Caco-2 (cell line): ENCODE measurements at places on chromosomes 4 and X. TPM values are rescaled to one million over a fixed set of nuclear protein-coding genes. Genes with fewer than 3 reads are reported as not detected.

APELA gene
- total RNA-seq, result 30.6 and 34.8 TPM in 2 replicates

DCAF4L1 gene
- total RNA-seq, result 0.23 and 0.36 TPM in 2 replicates

CT45A2 gene
- total RNA-seq, result not detected in 2 replicates

ODAPH gene
- not detected in 2 replicates for total RNA-seq

WDR19 gene
- 9.5 and 11.9 TPM in 2 replicates for total RNA-seq

- DNase-seq, result no peak
Measured at GRCh38 chr4:171246948-171247347, 566.3 kb upstream of the GALNTL6 start.

PCDH18 gene
- total RNA-seq, result 0.29 and 0.49 TPM in 2 replicates

- no peak for DNase-seq
Measured at GRCh38 chr4:8682725-8683124, 90.2 kb downstream of the CPZ start.

DNA sequence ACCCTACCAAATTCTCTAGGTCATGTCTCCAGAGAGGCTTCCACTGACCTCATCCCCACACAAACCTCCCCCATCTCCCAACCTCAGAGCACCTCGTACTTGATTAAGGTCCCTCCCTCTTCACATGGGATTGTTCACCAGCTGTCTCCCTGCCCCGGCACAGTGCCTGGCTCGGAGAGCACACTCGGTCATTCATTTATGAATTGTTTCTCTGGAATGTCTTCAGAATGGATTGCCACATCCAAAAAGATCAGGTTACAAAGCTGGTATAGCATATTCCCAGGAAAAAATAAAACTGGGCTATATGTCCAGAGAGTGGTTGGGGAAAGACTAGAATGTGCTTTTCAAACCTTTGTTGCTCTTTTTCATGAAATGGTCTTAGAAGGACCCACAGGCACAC lies 21.6 kb downstream of the JAKMIP1 start:
- no peak for DNase-seq

ADH1A gene
- not detected in 2 replicates for total RNA-seq

GRCh38 chr4:124386648-124387047 lies 325.9 kb downstream of the ANKRD50 start:
- no peak for DNase-seq

DOK7 gene
- 0.29 TPM in 1 of 2 replicates, not detected in the other for total RNA-seq

DNA sequence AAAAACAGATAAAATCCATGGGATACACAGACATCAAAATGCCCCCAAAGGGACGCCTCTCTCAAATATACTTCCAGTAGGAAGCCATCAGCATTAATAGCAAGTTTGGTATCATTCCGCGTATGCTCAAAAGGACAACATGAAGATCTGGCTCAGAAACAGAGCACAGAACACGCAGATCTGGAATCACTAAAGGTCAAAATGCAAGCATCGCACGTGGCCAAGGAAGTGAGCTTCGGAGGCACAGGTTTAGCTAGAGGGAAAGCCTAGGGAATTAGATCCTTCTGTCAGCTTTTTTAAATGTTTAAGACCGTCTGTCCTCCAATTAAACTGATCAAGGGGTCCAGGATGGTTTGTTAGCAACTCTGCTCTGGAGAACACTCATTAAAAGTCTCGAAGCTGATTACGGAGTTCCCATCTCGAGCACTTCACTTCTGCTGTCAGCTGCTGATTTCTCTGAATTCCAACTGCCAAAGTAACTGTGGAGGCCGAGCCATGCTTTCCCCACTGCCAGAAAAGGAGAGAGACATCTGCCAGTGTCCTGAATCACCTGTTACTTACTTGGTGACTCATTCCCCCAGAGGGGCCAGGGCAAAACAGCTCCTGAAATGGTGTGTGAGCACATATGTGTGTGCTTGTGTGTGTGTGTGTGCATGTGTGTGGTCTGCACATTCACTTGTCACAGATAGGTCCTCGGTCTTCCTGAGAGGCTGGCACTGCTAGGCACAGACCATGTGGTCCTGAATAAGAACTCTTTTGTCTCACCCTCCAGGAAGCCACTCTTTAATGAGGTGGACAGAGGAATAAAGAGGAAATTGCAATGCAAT lies 177.7 kb upstream of the PPARGC1A start:
- DNase-seq, result no peak

DNA sequence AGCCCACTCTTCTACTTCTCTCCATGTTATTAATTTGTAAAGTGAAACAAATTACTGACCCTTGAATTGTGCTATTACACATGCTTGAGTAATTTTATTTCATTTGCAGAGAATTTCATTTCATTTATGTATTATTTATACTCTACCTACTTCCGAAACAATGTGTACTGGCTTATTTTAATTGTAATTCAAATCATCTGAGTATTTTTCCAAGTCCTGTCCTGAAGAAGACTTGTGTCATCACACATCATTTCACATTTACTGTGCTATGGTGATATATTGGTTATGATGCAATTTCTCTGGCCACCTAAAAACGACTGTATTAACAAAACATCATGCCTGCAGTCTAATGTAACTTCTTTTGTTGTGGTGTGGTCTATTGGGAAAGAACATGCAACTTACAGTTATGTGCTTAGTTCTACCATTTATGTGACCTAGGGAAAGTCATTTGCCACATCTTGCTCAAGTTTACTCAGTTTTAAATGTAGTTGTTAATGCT lies 384.5 kb downstream of the RPA4 start:
- DNase-seq, result no peak

GRCh38 chr4:24824720-24825119 lies 29.3 kb downstream of the SOD3 start:
- no peak for DNase-seq

NAP1L3 gene
- total RNA-seq, result not detected in 2 replicates

DNA sequence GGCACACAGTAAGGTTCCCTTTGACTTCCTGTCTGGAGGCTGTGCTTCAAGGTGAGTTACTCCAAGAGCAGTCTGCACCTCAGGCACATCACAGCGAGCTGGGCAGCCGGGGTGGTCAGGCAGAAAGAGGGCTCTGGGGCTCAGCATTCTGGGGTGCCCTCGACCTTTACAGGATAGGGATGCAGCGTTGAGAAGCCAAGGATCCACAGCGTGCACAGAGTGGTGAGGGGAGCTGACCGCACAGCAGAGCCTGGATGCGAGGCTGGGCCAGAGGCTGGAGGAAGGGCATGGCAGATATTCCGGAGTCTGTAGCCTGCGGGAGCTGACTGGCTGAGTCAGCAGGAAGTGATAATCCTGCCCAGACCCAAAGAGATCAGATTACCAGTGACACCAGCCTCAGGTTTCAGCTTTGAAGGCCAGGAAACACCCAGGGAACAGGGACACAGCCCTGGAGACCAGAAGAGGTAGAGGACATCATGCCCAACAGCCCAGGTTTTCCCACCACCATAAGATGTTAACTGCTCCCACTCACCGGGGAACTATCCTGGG lies 38.4 kb upstream of the PDLIM3 start:
- DNase-seq, result no peak

CXCL3 gene
- total RNA-seq, result 1.9 and 4.3 TPM in 2 replicates

DNA sequence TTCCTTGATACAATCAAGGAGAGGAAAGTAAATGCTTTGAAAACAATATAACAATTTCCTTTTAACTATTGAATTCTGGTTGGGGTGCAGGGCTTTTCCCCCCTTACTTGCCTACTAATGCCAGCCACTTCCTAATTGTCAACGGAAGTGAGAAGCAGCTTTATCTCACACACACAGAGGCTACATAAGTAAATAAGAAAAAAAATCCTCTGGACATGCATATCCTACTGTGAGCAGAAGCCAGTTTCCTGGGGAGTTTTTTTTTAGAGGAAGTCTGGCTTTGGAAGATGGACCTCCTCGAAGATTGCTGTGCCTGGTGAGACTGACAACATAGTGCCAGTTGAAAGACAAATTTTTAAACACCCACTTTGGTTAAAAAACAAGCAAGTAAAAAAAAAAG lies 180.6 kb downstream of the OPHN1 start:
- DNase-seq, result no peak

GRCh38 chr4:138925495-138925894 lies 90.1 kb upstream of the NOCT start:
- DNase-seq, result no peak

DNA sequence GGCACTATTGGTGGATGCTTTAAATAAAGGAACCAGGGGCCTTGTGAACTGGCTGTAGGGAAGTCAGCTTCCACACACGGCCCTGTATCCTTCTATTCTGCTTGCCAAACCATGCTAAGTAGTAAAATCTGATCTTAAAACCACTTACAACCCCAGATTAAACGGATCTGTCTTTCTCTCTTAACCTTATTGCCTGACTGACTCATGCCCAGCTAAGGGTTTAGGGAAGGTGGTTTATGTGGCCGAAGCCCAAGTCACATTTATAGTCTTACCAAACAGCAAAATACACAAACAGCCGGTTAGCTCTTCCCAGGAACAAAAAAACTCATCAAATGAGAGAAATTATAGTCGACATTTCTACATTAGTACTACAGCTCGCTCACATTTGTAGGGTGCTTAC lies 988.4 kb upstream of the TENM3 start:
- DNase-seq, result no peak

DNA sequence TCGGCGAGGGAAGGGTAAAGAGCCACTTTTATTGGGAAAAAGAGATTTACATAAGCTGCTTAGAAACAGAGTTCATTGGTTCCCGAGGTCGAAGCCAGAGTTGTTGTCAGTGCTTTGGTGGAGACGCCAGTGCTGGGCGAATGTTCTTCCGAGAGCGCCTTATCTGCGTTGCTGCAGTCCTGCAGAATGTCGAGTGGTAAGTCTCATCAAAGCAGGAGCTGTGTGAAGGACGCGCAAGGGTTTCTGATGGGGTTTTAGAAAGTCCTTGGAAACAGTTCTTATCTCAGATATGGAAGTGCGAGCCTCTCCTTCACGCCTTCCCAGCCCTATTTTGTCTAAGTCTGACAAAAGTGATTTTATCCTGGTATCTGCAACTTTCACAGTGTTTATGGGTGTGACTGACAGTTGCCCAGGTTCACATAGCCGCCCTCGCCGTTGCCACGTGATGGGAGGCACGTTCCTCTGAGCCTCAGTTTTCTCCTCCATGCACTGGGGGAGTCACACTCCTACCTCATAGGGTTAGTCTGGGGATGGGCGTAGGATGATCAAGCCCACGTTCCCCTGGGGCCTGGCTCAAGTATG lies 47.3 kb upstream of the NSG1 start:
- DNase-seq, result no peak

DNA sequence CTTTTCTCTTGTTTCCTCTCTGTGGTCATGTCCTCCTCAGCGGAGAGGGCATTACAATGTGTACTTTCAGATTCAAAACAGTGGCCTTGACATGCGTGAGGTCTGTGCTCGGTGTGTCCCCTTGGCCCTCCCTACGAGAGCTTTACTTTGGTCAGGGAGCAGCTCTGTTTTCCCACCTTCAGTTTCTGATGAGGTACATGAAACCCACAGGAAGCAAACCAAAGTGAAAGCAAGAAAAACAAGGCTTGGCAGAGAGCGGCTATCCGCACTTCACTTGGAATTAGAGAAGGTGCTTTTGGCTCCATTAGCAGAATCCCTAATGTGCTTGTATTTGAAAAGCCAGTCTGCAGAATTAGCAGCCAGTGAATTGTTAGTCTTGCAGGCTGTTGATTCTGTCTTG lies 19.5 kb upstream of the BOD1L1 start:
- no peak for DNase-seq

- DNase-seq, result no peak
Measured at GRCh38 chr4:108556166-108556565, 64.2 kb upstream of the RPL34 start.

TLL1 gene
- total RNA-seq, result 14.2 and 16.2 TPM in 2 replicates

DNA sequence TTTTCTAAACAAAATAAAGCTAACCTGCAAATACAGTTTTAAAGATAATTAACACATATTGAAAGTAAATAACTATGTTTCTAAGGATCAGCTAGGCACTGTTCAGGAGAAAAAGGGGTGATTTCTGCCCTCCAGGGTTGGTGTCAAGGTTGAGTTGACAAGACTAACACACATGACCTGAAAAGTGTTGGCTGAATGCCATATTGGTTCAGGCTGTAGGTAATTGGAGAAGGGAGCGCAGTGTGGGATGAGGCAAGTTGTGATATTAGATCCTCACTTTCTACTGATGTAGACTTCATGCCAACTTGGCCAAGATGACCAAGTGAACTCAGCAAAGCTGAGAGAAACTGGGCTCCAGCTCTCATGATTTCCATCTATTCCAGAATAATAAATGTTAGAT lies 42.2 kb downstream of the PPM1K start:
- no peak for DNase-seq

- no peak for DNase-seq
Measured at GRCh38 chrX:112056476-112056875, 26.1 kb downstream of the TRPC5 start.
